HL-60 (cell line): ENCODE measurements at places on chromosomes 5 and 9.

- DNase-seq = no peak
These were observed 65.8 kb downstream of the ZNF354C start for GRCh38 chr5:179125789-179126505.

- no peak for DNase-seq
These were observed 23.9 kb downstream of the HMGXB3 start for GRCh38 chr5:150024346-150024984.

DNA sequence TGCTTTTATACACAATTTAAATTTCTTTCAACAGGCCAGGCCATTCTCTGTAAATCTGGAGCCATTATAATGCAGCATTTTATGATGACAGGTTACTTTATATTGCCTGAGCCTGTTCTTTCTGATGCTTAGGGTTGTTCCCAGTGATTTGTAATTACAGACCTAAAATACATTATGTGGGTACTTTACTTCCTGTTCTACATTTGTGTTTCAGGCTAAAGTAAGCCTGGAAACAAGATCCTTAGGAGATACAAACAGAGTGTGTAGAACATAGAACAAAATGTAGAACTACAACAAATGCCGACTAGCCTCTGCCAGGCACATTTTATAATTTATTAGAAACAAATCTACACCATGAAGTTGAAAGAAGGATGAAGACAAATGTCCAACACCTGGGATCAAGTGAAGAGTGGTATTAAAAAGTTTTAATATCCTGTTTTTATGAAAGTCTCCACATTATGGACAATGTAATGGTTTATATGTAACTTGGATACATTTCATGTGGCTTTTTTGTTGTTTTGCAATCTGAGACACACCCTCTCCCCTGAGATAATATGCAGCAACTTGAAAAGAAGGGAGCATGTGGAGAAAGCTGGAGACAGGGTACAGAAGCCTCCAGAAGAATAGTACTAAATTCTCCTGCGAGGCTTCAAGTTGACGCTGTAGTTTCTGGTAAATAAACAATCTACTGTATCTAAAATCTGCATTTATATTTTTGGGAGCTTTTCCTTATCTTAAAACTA, 46.9 kb downstream of the VCAN start:
- no peak for DNase-seq

DNA sequence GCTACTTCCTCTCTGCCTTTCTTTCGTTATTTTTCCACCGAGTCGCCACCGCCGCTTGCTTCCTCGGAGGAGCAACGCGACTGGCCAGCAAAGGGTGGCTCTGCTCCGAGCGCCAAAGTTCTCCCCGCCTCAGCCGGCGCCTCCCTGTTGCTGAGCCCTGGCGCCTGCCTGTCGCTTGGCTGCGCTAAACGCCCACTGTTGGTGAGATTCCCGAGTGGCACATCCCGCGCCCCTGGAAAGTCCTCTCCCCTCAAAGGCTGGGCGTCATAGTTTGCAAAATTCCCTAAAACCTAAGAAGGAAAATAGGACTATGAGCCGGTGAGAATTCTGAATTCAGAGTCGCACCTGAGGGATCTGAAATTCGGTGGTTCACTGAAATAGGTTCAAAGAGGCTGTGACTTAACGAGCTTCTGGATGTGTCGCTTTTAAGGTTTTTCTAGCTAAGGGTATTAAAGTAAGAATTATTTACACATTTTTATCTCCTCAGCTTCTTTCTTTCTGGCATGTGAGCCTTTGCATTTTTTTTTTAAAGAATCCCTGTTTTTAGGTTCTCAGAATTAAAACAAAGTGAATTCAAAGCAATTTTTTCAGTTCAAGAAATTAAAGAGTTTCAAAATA, at the start of gene GRIN3A:
Gene GRIN3A (minus strand): TSS at position 82 of the 618 bp plus-strand sequence. CDS start 668 bp downstream, outside the sequence.
- no peak for DNase-seq

GRCh38 chr9:100426530-100427365, at the start of gene MSANTD3:
Gene MSANTD3 (plus strand): TSS chr9:100427143. CDS start chr9:100441939, 14,796 bp downstream.
- DNase-seq = no peak

GRCh38 chr5:52743970-52744369, 43.7 kb upstream of the ITGA1 start:
- DNase-seq = no peak

GRCh38 chr5:610011-610743, 2.0 kb upstream of the CEP72 start:
- no peak for DNase-seq

- DNase-seq = no peak
These were observed 248.3 kb downstream of the COX7C start for GRCh38 chr5:86866036-86866435.

- no peak for DNase-seq
These were observed 22.2 kb upstream of the CMBL start for GRCh38 chr5:10329820-10330481.

GRCh38 chr9:130266236-130267098, 907 bp downstream of the HMCN2 start:
- no peak for DNase-seq

DNA sequence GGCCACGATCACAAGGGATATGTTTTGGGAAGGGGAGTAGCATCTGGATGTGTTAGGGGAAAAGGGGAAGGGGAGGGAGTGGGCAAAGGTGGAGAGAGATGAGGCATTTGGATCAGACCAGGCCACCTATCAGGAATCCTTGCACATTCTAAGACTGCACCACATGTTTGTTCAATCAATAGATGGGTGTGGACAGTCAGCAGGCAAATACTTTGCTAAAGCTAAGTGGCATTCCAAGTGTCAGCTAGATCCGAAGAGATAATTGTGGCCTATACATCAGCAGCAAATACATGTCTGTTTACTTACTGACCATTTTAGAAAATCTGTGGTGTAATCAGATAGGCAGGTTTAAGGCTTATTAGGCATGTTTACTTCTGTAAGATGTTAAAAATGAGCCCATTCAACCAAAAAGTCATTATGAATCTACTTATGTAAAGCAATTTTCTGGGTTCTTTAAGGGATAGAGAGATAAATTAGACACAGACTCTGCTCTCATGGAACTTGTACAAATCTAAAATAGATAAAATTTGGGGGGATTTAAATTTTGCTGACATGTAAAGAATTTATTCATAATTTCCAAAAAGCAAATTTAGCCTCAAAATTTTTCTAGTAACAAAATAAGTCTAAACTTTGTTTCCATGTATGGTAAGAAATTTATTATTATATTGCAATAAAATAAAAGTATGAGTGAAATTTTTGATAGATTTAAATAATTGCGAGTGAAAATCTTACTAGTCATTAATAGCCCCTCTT, 107.3 kb downstream of the SNCAIP start:
- no peak for DNase-seq

DNA sequence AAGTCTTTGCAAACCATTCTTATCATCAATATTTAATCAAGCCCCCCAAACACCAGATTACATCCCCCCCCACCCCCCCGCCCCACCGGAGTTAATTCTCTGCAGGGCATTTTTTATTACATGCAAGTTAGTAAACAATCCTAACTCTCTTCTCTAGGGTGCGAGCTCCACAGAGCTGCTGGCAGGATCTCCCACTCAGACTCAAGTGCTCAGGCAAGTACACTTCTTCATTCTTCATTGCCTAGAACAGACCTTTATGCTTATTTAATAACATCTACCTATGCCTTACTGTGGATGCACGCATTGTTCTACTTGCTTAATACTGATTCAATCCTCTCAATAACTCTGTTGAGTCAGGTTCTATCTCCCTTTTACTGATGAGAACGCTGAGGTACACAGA, 9.9 kb downstream of the SAXO1 start:
- DNase-seq = no peak

DNA sequence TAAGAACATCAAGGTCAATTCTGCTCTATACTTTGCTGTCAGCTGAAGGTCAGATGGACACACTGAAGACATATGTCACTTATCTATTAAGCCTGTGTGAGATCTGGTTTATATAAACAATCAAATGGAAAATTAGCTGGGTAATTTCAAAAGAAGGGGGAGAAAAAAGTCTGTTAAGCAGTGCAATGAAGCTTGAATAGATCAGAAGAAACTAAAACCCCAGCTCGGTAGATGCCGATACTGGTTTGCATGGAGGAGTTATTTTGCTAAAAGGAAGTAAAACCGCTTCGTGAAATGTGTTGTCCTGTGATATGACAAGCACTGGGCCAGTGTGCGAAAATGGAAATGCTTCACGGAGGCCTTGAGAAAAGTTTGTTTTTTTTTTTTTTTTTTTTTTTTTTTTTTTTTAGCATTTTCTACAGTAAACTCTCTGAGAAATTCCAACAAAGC, 148.8 kb downstream of the MEF2C start:
- peak; percentile 21 for DNase-seq

DNA sequence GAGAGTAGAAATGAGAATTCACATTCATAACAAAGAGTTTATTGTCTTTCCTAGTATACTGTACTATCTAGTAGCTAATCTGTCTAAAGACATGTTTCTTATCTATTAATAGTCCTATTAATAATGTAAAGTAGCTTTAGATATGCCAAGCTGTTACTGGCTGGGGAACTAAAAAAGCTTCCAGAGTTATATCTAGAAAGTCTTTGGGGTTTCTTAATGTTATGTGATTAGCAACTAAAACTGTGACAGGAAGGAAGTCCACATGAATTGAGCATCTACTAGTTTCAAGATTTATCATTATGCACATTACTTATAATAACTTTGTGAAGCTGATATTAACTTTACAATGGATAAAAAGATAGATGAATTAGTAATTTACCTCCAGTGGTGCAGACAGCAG, 122.7 kb upstream of the CDKN2B start:
- DNase-seq = no peak

GRCh38 chr9:124349675-124350493, 65.4 kb downstream of the PSMB7 start:
- no peak for DNase-seq

GRCh38 chr5:103721183-103721582, 158.6 kb upstream of the NUDT12 start:
- no peak for DNase-seq

- no peak for DNase-seq
These were observed 97.4 kb downstream of the PBX3 start for GRCh38 chr9:125844611-125845010.

DNA sequence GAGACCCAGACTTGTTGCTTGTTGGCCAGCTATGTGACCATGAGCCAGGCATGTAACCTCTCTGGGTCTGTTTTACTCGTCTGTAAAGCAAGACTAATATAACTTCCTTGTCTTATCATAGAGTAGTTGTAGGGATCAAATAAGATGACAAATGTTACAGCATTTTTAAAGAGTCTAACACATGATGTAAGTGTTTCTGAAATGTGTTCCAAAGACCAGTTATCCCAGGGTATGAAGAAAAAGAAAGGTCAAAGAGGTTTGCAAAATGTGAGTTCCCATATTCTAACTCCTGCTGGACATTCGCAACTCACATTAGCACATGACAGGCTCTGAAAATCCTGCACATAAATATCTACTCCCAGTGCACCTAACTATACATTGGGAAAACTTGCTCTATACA, 28.5 kb upstream of the MATR3 start:
- no peak for DNase-seq

GRCh38 chr9:2263665-2264064, 248.5 kb downstream of the SMARCA2 start:
- DNase-seq = no peak

GRCh38 chr9:138009803-138010690, 132.5 kb downstream of the CACNA1B start:
- no peak for DNase-seq

- DNase-seq = no peak
These were observed 34.9 kb upstream of the BASP1 start for GRCh38 chr5:17182494-17182893.

- no peak for DNase-seq
These were observed 90.1 kb downstream of the MPDZ start for GRCh38 chr9:13189362-13189761.

DNA sequence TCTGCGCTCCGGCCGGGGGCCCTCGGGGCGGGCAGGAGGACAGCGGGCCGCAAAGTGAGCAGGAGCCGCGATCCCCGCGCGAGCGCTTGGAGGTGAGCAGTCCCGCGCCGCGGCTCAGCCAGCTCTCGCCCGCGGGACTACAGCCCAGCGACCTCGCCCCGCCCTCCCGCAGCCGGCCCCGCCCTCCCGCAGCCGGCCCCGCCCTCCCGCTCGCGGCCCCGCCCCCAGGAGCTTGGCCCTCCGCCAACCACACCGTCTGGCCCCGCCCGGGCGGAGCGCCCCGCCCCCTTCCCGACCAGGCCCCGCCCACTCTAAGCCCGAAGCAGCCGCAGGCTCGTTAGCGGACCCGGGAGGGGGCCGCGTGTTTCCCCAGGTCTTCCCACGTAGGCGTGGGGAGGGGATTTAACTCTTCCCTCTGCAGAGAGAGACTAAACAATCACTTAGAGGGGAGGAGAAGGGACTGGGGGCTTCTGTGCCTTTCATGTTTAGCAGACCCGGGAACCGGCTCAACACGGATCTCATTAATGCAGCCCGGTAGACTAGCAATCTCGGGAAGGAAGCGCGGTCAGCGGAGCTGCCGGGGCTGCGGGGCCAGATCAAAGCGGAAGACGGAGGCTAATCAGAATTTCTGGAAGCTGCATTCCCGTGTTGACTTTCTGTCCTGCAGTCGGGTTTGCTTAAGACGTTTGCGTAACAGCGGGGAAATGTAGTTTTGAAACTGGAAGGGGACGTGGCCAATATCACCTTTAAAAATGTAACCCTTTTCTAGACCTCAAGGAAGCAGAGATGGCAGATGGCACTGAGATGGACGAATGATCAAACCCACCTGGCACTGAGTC, at the start of gene MYO10:
Gene MYO10 (minus strand): TSS at position 139 of the 839 bp plus-strand sequence. CDS start 480 bp downstream, outside the sequence.
- peak; percentile 75 for DNase-seq

GRCh38 chr5:39151745-39152144, 67.6 kb downstream of the FYB1 start:
- no peak for DNase-seq

DNA sequence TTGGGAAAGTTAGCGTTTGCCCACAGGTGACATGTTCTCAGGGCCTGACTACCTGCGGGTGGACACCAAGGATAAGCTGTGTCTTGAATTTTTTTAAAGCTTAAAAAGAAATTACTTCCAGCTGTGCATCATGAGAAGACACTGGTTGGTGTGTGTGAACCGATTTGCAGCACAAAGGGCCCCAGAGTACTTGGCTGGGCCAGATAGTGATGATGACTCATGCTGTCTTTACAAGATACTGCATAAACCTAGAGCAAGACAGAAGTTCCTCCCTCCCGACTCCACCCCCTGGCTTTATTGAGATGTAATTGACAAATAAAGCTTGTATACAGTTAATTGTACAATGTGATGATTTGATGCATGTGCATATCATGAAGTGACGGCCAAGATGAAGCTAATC, 212.8 kb downstream of the NXNL2 start:
- peak; percentile 44 for DNase-seq

GRCh38 chr9:123335193-123335985, 20.6 kb upstream of the CRB2 start:
- no peak for DNase-seq

DNA sequence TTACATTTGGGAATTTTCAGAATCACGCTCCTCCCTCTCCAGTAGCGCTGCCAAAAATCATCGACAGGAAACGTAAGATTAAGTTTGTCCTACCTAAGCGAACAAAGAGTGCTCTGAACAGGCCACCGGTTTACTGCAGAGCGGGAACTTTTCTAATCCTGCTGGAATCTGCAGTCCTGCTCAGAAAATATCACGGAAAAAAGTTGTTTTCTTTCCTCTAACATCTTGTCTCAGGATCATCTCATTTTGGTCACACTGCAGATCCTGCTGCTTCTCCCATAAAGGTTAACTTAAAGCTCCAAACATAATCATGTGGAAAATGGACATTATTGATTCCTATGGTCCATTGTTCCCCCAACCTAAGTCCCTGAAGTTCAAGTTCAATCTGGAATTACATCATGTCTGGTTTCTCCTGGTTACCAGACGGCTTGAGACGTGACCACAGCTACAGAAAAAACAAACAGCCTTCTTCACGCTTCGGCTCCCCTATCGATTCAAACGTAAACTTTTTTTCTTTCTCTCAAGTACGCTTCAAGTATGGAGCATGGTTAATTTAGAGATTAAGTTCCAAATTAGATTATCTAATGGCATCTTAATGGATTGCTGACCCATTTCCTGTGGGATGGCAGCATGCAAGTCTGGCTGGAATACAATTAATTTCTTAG, 217.6 kb downstream of the NFIB start:
- no peak for DNase-seq
